Effector memory CD4-positive, alpha-beta T cell (primary cell): ENCODE measurements at places on chromosomes 1 and 21.
A peak's percentile ranks its signal among the peaks of the same experiment; 100 is the strongest.

DNA sequence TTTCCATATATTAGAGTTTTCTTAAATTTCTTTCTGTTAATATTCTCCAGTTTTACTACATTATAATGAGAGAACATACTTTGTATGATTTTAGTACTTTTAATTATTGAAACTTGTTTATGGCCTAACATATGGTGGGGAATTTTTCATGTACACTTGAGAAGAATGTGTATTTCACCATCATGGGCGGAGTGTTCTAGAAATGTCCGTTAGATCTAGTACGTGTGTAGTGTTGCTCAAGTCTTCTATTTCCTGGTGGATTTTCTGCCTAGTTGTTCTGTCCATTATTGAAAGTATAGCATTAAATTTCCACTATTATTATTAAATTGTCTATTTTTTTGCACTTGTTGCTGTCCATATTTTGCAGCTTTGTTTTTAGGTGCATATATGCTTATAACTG, 64.0 kb upstream of the RGS21 start:
- no peak for DNase-seq

DNA sequence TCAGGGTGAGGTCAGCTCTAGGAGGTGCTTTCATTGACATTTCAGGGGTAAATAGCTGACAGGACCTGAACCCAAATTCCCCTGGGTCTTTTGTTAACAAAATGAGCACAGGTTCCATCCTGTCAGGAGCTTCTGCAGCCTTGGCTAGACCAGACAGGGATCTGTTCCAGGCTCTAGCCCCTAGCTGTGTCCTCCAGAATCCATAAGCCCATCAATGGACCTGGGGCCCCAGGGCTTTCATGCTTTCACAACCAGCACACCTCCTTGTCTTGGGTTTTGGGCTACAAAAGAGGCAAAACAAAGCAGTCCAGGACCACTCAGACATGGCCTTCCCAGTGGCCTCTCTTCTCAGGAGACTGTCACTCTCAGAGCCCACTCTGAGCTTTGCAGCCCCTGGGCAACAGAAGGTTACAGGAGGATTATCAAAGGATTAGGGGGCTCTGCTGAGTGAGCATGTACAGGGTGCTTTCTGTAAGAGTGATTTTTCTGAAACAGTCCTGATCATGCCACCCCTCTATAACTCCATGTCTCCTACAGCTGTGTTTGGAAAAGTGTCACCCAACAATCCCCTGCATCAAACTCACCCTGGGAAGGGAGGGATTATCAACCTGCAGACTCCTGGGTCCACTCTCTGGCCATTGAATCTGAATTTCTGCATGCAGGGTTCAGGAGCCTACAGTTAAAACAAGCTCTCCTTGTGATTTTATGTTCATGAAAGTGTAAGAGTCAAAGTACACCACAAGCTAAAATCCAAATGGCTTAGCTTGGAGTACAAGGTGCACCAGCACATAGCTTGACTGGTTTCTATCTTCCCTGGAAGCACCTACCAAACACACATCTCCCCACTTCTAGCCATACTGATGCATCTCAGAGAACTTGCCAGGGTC, 67.7 kb upstream of the GCLM start:
- no peak for DNase-seq

DNA sequence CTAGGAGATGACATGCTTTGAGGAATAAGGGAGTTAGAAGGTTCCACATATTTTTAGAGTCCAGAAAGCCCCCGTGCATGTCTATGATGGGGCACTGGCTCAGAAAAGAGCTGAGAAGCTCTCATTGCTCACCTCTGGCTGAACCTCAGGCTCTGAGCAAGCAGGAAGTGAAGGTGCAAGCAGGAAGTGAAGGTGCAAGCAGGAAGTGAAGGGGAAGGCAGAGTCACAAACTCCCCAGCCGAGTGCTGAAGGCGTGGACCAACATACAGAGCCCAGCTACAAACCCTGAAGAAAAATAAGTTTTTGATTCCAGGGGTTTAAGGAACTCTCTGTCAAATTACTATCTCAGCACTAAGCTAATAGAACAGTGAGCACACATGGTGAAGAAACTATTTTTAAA, 7.0 kb downstream of the KRTAP10-8 start:
- DNase-seq = peak; percentile 45

DNA sequence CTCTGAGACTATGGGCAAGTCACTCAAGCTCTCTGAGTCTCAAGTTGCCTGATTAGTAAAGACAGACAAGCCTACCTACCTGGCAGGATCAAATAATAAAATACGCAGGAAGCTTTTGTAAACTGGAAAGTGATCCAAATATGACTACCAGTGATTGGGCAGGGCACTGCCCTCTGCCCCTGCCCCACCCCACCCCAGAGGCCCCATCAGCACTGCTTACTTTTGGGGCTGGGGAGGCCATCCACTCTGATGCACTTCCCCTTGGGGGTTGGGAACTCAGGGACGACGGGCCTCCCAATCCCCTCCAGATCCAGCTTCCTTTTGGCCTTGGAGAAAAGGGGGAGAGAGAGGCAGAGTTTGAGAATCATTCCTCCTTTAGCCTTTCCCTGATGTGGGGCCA, 6.9 kb downstream of the E2F2 start:
- no peak for DNase-seq

GRCh38 chr1:220803401-220804201, 16.9 kb downstream of the MTARC1 start:
- DNase-seq = no peak

- no peak for DNase-seq
Observed at GRCh38 chr1:221067721-221068120, 188.5 kb downstream of the HLX start.

DNA sequence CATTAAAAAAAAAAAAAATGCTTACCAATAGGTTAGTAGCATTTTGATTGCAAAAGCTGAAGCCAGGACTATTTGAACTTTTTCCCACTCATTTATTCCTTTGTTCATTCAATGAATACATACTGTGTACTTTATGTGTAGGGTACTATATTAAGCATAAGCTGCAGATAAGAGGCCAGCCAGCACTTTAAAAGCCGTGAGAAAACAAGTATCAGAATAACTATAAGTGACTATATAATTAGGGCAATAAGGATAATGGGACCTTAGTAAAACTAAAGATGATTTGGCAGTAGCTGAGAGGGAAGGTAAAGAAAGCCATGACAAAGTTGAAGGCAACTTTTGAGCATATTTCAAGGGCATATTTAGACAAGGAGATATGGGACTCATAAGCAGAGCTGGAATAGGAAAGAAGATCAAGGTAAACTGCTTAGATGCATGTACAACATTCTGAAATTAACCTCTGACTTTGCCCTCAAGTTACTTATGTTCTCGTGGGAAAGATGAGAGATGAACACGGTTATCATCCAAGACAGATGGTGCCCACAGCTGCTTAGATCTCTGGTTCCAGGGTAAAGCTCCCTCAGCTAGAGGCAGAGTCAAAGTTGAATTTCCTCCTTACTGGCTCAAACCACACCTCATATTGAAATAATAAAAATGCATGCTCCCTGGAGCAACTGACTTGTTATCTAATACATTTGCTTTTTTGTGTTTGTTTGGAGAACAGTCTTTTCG, 44.0 kb upstream of the FMO2 start:
- DNase-seq = no peak

DNA sequence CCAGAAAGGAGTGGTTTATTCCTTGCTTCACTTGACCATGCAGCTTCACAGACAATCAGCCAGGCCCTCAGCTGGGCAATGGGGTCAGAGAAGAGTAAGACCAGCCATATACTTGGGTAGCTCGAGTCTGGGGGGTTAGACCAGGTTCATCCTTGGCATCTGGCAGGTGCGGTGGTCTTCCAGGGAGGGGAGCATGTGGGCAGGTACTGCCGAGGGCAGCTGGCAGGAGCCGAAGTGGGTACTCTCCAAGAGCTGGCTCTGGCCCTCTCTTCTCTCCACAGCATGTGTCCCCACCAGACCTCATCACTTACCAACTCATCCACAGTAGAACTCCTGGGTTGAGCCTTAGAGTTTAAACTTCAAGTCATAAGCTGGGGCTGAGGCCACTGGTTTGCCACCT, 156.8 kb downstream of the FOXD2 start:
- no peak for DNase-seq
